ENCODE measurements at places on chromosomes 3 and 15.

- ATAC-seq, result no peak
Measured at GRCh38 chr3:184850201-184850600, 38.2 kb downstream of the VPS8 start.

- no peak for ATAC-seq
Measured at GRCh38 chr3:100966049-100966491, 27.2 kb downstream of the ABI3BP start.

DNA sequence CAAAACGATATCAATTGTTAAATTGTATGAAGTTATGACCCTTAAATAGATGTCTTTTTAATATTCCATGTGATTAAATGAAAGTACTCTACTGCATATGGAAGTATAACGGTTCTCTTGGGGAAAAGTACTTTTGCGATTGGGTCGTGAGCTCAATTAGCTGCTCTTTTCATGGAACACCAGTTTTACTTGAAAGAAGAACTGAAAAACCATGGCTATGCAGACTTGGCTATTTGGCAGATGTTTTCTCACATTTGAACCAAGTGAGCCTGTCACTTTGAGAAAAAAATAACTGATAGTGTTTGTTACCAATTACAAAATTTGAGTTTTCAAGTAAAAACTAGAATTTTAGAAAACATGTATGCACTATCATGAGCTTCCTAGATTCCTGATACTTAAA is 5.9 kb upstream of the INAFM2 start:
- ATAC-seq, result no peak

- no peak for ATAC-seq
Measured at GRCh38 chr15:77031376-77032050, 36.6 kb downstream of the PSTPIP1 start.

GRCh38 chr15:55327387-55327786 is 8.4 kb downstream of the PIGB start:
- ATAC-seq, result no peak

- ATAC-seq, result no peak
Measured at GRCh38 chr3:153714588-153715290, 406.5 kb upstream of the ARHGEF26 start.

GRCh38 chr3:50383750-50384149 is 24.4 kb upstream of the TMEM115 start:
- no peak for ATAC-seq

GRCh38 chr15:36479200-36479896 is 100.1 kb upstream of the CDIN1 start:
- ATAC-seq, result no peak

- no peak for ATAC-seq
Measured at GRCh38 chr3:132245552-132246142, 71.6 kb upstream of the ACP3 start.
